Skeletal muscle cell (primary cell): ENCODE measurements at places on chromosomes 4 and X.

DNA sequence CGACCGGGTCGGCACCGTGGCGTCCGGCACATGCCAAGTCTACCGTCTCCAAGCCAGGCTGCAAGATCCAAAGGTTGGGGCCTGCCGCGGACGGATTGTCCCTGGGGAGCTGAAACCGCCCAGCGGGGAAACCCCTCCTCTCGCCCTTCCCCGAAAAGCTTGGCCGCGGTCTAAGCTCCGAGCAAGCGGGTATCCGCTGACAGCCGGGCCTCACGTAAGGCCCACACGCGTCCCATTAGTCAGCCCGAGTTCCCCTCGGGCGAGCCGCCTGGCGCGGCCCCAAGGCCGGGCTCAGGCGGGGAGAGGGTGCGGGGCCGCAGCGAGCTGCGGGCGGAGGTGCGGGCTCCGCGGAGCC lies 6.8 kb upstream of the BCOR start:
- no peak for DNase-seq

DNA sequence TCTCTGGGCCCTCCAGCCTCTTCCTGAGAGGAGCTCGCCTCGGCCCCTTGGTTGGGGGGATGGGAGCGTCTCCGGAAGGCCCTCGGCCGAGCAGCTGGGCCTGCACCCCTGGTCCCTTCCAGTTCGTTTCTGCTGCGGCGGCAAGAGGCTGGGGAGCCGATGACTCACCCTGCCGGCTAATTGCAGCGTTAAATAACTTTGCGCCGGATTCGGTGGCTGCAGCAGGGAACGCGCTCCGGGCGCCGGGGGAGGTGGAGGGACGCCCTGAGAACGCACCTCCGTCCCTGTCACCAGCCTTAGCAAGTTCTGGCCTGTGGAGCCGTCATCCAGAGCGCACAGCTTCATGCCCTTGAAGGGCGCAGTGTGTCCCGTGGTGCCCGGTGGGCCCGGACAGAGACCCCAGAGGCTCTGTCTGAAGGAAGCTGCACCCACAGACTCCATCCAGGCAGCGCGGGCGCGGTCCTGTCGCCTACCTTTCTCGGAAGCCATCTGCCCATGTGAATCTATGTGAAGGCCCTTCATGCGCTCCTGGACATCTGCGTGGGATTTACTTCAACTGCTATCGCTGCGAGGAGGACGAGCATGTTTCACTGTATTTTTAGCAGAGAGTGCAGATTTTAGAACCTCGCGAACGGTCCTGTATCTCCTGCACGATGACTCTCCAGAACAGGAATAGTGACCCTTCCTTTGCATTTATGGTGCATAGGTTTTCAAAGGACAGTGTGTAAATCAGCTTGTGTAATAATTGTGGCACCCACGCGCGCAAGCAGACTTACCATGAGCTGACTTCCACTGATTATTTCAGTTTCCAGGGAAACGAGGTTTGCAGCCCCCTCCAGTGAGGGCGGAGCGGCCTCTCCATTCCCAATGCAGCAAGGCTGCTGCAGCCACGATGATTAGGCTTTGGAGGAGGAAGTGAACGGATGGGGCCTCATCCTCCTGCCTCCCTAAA lies 1.7 kb upstream of the TMEM271 start:
- no peak for DNase-seq

- DNase-seq: no peak
Measured at GRCh38 chrX:68942840-68943239, 114.0 kb downstream of the EFNB1 start.

- no peak for DNase-seq
Measured at GRCh38 chr4:71980976-71981375, 50.8 kb upstream of the NPFFR2 start.

DNA sequence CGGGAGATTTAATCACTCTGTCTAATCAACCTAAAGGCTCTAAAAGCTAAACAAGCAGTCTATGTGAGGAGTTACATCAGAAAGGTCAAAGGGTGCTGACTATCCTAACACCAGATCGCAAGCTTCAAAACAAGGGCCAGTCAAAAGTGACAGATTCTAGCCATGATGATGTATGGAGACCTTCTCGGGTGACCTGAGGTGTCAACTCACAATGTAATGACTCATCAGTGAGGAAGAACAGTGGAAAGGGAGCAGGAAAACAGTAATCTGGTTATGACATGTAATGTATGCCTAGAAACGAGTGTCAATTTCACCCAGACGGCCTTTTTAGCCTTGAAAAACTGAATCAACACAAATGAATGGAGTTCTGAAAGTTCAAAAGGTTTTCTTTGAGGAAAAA lies 375.3 kb downstream of the IDS start:
- DNase-seq: no peak

GRCh38 chrX:53441531-53442321 lies 7.6 kb upstream of the HSD17B10 start:
- no peak for DNase-seq
